ENCODE measurements at places on chromosomes 1 and 21.

DNA sequence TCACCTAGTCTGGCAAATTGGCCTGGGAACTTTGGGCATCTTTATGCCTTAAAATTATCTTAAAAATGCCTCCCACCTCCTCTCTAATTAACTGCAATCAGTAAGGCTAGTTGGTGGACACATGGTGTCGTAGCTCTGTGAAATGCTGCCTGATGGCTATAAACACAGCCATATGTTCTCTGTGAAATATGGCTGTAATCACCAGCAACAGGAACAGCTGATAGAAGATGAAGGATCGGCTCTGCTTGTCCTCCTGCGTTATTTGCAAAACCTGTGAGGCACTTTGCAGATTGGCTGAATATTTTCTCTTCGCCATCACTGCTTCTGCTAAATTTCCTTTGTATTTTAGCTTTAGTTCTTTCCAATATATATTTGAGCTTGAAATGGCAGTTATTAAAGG, 419.6 kb downstream of the RWDD3 start:
- no peak for DNase-seq

GRCh38 chr1:178371933-178372388, 124.8 kb downstream of the CLEC20A start:
- DNase-seq = peak; percentile 56

- DNase-seq = no peak
These were observed 326 bp downstream of the BRWD1 start for GRCh38 chr21:39313042-39313570.

DNA sequence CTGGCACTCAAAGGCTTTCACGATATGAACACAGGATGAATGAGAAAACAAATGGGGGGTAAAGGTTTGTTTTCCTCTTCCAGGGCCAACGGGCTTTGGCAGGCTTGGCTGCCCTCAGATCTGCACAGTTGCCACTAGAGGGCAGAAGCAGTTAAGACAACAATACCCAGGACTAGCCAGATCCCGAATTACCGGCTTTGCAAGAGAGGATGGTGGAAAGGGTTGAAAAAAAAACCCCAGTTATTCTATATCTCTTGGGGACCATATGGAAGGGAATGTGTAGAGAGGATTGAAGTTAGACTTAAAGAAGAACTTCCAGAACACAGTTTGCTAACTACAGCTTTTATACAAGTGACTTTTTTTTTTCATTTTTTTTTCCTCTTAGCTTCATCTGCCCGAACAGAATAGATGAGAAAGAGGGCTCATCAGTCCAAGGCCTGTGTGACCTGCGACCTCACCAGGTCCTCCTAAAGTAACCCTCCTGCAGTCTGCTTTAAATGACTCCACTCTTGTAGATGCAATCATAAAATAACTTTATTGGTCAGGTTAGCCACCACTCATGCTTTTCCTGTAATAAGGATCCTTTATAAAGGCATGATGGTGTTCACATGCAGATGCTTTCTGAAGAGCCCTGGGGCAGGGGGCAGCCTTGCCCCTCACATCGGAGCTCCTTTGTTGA, 10.7 kb downstream of the FMOD start:
- DNase-seq = peak; percentile 80

- peak; percentile 92 for DNase-seq
These were observed 111.7 kb upstream of the IRF2BP2 start for GRCh38 chr1:234721476-234722269.

- DNase-seq = peak; percentile 9
These were observed 47.1 kb downstream of the EXTL2 start for GRCh38 chr1:100847361-100848082.

- DNase-seq = no peak
These were observed 48.2 kb downstream of the ADARB1 start for GRCh38 chr21:45122432-45123132.

DNA sequence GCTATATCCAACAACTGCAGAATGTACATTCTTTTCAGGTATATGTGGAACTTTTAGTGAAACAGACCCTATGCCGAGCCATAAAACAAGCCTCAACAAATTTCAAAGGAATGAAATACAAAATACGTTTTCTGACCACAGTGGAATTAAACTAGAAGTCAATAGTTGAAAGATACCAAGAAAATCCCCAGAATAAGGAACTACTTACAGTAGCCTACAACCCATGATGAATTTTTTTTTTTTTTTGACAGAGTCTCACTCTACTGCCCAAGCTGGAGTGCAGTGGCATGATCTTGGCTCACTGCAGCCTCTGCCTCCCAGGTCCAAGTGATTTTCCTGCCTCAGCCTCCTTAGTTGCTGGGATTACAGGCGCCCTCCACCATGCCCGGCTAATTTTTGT, 83.4 kb downstream of the RUNX3 start:
- DNase-seq = no peak

GRCh38 chr1:43994071-43994470, 2.7 kb downstream of the CCDC24 start:
- DNase-seq = no peak

DNA sequence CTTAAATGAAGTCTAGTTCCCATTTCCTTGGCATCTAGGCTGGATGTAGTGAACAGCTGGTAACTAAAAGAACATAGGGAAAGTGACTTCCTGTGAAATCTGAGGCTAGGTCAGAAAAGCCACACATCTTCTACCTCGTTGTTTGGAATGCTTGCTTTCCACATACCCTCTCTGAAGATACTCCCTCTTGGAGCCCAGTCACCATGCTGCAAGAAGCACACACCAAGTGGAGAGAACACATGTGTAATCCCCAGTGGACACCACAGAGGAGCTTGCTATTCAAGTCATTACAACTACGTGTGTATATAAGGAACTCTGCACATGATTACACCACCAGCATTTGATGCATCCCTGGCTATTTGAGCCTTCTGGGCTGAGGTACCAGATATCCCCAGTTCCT, 125.9 kb downstream of the RGS21 start:
- DNase-seq = no peak

GRCh38 chr1:230821346-230821745, 47.0 kb downstream of the C1orf198 start:
- DNase-seq = no peak

DNA sequence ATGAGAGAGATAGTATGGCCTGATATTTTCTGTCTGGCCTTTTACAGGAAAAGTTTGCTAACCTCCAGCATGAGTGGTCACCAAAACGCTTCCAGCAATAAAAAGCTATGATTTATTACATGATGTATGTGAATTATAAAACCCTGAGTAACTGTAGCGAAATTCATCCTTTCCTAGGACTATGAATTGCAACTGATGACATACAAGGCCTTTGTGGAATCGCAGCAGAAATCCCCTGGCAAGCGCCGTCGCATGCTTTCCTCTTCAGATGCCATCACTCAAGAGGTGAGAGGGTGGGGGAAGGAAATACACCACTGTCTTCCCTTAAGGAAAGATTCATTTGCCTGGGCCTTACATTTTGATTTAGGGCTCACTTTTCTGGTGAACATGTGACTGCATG, 117.9 kb downstream of the MACF1 start:
- no peak for DNase-seq

GRCh38 chr21:36235058-36235582, 78.5 kb downstream of the DOP1B start:
- DNase-seq = no peak

GRCh38 chr1:80799457-80799856, 1001.3 kb upstream of the ADGRL2 start:
- no peak for DNase-seq
